Fibroblast of pulmonary artery (primary cell): ENCODE measurements at places on chromosomes 3 and 15.

GRCh38 chr3:135491491-135492205, 473.9 kb upstream of the PPP2R3A start:
- no peak for DNase-seq

GRCh38 chr15:95304151-95304946, 1026.2 kb upstream of the NR2F2 start:
- DNase-seq, result peak; percentile 88

DNA sequence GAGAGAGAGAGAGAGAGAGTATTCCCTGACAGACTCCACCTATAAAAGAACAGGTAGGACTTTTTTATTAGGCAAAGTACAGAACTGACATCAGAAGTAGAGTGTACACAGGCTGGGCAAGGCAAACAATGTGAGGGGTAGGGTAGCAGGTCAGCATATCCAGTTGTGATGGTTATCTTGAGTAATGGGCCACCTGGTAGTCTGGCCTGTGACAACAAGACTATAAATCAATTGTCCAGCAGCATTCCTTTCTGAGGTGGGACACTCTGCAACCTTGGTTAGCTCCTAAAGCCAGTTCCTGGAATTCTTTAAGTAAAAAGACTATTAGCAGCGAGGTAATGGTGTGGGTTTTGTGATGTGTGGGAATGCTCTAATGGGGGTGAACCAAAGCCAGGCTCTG, 14.9 kb upstream of the TMCC1 start:
- no peak for DNase-seq

DNA sequence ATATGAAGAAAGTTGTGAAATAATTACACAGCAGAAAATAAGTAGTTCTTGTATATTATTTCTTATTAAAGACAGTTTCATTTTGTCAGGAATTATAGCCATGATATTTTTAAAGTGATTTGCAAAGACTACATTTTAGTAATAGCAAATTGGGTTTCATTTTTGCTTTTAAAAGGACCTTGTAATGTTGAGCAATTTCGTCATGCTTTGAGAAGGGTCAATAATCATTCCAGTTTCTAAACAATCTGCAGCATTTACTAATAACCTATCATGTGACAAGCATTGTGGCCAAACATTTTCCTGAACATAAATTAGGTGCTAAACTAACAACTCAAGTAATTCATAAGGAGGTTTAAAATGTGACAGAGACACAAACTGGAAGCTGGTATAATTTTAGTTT, 214.4 kb upstream of the CBLB start:
- DNase-seq, result no peak

DNA sequence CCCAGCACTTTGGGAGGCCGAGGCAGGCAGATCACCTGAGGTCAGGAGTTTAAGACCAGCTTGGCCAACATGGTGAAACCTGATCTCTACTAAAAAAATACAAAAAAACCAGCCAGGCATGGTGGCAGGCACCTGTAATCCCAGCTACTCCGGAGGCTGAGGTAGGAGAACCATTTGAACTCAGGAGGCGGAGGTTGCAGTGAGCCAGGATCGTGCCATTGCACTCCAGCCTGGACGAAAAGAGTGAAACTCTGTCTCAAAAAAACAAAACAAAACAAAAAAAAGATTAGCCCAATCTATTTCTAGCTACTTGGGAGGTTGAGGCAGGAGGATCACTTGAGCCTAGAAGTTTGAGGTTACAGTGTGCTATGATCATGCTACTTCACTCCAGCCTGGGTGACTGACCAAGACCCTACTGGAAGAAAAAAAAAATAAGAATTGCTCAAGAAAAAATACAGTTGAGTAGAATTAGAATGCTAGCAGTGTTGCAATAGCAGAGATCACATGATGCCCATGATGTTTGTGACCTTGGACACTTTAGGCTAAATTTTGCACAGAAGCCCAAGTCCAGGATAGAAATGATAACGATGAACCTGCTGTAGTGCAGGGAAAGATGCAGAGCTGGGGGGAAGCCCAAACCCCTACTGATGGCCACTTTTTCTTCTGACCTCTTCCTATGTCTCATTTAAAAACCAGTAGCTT, 162.2 kb downstream of the LPP start:
- peak; percentile 38 for DNase-seq

DNA sequence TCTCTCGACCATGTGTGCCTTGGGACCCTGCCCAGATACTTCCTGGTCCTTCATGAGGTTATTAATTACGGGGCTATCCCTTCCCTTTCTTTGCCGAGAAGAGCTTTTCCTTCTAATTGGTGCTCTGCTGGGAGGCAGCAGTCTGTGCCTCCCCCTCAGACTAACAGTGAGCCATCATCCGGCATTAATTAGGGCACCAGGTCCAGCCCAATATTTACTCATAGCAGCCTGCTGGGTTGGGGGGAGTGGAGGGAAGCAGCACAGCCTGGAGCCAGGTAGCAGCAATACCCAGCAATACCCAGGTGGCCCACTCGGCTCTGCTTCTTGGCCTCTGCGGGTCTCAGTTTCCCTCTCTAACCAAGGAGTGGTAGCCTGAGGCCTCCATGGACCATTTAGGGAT, 20.1 kb downstream of the CACNA2D2 start:
- no peak for DNase-seq

DNA sequence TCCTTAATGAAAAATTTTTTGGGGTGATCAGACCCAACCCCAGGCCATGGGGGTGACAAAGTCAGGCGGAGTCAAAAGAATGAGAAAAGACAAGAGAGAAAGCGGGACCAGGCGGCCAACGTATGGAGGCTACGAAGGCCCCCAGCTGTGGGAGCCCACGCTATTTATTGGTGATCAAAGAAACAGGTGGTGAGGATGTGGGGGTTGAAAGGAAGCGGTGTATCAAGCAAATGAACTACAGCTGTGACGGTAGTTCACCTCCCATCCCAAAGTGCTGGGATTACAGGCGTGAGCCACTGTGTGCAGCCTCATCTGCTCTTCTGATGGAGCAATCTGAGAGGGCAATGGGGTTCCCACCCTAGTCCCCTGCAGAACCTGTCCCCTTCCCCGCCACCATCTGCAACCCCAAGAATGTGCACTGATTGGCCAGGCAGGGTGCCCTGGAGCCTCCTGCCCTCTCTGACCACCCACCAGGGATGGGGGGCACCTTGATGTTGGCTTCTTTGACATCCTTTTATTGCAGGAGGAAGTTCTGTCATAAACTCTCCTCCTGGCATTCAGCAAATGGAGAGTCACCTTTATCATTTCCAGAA, 1.1 kb upstream of the CHRNA3 start:
- no peak for DNase-seq

DNA sequence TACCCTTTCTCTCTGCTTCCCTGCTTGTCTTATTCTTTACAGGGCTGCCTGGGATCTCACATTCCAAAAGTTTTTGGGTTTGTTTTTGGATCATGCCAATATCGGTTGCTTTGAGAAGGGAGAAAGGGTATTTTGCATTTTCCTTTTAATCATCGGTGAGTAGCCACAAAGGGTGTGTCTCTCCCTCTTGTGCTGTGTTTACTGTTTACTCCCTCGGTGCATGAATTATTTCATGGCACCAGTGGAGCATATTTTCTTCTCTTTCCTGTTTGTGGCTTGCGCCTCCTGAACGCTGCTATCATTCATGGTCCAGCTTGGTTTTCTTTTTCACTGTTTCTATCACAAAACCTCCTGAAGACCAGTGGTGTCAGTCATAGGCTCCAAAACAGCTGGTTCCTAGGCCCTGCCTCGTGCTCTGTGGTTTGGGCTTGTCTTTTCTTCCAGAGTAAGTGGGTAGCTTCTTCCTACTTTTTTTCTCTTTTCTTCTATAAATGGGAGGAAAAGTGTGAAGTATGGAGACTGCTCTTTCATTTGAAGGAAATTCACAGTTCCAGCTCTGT, 54.9 kb downstream of the IGF1R start:
- no peak for DNase-seq

DNA sequence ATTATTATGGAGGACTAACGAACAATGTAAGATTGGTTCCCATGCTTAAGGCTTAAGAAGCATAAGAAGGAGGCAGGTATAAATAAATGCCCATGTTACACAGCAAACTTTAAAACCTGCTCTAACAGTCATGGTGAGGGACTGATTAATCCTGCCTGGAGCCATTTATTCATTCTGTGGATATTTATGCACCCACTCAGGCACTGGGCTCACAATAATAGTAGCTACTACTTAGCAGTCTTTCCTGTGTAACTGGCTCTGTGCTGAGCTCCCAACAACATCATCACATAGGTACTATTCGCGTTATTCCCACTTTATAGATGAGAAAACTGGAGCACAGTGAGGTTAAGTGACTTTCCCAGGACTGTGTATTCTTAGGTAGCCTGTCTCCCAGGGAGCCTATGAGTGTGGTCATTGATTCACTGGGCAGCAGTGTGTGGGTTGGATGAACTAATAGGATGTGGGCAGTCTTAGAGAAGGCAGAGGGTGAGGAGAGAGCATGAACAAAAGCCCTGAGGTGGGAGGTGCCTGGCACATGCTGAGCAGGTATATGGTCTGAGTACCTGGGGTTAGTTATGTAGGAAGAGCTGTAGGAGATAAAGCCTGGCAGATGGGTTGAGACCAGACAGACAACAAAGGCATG, 44.1 kb upstream of the UMPS start:
- no peak for DNase-seq

DNA sequence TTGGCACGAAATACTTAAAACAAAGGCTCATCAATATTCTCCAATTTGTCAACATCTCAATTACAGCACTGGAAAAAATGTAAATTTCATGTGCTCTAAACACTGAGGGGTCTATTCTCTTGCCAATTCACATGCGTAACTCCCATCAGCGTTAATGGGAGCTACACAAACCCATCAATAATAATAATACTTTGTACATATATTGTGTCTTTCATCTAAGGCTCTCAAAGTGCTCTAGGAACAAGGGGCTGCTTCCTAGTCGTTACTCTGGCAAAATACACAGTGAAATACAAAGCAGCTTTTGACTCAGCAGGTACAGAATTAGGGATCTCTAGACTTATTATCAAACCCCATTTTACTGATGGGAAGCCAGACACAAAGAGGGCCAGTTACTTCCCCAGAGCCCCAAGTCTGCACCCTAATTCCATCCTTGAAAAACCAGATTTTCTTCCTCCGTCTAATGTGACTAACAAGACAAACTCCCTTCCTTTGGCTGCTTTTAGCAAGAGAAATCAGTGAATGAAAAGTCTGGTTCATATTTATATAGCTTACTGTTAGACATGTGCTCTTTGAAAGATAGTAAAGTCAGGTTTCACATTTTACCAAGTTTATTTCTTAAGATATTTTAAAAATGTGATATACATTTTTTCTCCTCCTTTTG, 20.0 kb downstream of the MEIS2 start:
- no peak for DNase-seq

- no peak for DNase-seq
Observed at GRCh38 chr3:47002171-47003055, 22.9 kb downstream of the NBEAL2 start.

GRCh38 chr3:152497457-152497856, 228.7 kb downstream of the MBNL1 start:
- peak; percentile 93 for DNase-seq

- DNase-seq, result peak; percentile 60
Observed at GRCh38 chr3:117547956-117548550, 838.5 kb downstream of the TUSC7 start.

DNA sequence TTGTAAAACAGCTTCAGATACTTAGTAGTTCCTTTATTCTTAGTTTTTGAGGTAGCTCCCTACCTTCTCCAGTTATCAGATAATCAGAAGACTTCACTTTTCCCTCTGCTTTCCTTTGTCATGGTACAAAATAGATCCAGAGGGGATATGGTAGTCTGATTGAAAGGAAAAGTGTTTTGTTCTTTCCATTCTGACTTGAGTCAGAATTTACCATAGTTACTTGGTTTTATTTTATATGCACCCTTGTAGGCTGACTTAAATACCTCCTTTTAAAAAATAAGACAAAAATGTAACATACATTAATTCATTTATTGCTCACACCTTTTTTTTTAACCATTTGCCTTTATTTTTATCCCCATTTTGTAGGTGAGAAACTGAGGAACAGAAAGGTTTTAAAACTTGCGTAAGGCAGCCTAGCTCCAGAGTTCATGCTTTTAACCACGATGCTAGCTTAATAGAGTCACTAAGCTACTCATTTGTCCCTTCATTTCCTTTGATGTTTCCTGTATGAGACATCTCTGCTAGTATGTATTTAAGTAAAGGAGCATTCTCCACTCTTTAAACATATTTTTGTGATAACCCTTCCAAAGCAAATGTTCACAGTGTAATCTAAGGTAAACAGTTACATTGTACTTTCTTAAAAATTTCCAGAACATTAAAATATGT, 187.5 kb downstream of the KLHL25 start:
- DNase-seq, result peak; percentile 55

DNA sequence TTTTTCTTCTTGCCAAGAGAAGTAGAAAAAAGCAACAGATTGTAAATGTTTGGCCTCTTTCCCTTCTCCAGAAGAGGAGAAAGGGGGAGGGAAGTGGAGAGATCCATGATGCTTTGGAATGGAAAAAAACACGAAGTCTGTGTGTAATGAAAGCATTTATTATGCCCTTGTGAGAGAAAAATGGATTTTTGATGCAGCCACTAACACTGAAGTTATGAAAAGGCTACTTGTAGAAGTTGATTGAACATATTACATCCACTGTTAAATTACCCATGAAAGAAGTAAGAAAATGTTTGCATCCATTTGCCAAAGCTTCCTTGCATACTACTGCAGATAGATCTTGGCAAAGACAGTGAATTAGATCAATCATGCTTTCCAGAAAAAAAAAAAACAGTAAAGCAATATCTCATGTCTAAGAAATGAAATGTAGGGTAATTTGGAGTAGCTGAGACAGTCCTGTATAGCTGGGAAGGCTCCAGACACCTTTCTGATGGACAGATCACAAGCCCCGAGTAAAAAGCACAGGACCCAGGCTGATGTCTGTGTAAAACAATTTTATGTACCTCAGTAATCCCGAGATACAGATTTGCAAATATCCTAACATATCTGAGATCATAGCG, 295.5 kb downstream of the PLOD2 start:
- DNase-seq, result peak; percentile 5

GRCh38 chr3:108602935-108603294, 13.4 kb downstream of the DZIP3 start:
- no peak for DNase-seq

DNA sequence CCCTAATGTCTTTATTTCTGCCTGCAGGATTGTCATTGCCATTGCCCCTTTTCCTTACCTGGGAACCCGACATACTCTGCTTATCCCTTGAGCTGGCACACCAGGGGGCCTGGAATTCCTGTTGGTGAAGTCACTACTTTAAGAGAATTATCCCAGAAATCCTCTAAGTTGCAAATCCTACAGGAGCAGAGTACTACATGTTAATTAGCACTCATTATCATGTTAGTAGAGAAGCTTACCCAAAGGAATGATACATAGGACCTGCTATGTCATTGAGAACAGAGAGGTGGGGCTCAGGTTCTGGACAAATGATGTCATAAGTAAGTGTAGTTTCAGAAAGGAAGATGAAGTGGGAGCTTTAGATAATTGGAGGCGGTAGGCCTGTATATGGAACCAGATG, 27.4 kb downstream of the SCG5 start:
- no peak for DNase-seq
